ENCODE measurements at places on chromosomes 5 and 9.

- no peak for DNase-seq
These were observed 33.0 kb upstream of the UGCG start for GRCh38 chr9:111863636-111864035.

GRCh38 chr9:77866878-77867277 lies 164.7 kb downstream of the GNAQ start:
- DNase-seq: no peak

DNA sequence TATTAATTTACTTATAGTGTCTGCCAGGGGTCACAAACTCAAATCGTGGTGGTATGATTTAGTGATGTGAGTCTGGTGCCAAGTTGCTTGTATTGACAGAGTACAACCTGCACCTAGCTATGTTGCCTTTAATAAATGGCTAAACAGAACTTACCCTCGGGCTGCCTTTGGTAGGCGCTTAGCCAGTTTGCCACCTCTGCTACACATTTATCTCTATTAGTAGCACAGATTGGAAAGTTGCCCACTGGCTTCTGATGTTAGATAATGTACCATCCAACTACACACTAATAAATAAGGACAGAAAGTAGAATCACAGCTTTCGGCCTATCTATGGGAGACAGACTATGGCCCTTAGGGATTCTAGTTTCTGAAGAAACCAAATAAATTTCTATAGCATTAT lies 368.4 kb downstream of the MAN2A1 start:
- DNase-seq: peak; percentile 15

DNA sequence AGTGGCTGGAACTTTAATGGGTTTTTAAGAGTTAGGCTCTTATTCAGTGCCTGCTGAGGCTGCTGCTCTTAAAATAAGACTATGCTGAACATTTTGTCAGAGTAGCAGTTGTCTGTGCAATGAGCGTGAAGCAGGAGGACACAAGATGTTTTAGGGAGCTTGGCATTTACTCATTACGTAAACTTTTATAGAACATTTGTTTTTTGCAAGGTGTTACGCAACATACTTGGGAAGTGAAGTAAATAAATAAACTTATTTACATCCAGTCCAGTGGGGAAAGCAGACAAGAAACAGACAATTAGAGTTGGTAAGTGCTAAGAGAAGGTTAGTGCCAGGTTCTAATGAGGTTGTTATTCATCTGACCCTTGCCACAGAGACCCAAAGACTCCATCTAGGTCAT lies 226.0 kb downstream of the HINT1 start:
- DNase-seq: no peak

GRCh38 chr5:174581479-174581878 lies 142.9 kb upstream of the MSX2 start:
- no peak for DNase-seq

- DNase-seq: no peak
These were observed 757 bp downstream of the TMEM250 start for GRCh38 chr9:136117916-136118319.

- no peak for DNase-seq
These were observed 104.6 kb downstream of the MTX3 start for GRCh38 chr5:79886456-79886855.

- DNase-seq: no peak
These were observed 34.2 kb upstream of the STRBP start for GRCh38 chr9:123302348-123303214.

- DNase-seq: no peak
These were observed 31.2 kb downstream of the PIK3R1 start for GRCh38 chr5:68246802-68247201.

- no peak for DNase-seq
These were observed 14.1 kb downstream of the HSPB3 start for GRCh38 chr5:54469622-54470021.

DNA sequence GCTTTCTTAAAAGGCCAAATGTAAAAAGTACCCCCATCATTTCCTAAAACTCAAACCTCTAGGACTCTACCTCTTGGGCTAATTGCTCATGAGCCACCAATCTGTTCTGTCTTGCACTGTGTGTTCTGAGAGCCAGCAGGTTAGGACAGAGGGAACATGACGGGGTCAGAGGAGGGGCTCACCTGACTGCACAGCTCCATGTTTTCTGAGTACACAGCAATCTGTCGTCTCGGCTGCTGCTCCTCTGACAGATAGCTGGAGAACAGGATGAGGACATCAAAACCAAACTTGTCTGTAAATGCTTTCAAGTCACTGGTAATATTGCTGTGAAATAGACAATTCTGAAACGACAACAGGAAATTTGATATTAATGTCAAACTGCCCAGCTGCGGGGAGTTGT lies 50.9 kb upstream of the PCA3 start:
- DNase-seq: no peak

DNA sequence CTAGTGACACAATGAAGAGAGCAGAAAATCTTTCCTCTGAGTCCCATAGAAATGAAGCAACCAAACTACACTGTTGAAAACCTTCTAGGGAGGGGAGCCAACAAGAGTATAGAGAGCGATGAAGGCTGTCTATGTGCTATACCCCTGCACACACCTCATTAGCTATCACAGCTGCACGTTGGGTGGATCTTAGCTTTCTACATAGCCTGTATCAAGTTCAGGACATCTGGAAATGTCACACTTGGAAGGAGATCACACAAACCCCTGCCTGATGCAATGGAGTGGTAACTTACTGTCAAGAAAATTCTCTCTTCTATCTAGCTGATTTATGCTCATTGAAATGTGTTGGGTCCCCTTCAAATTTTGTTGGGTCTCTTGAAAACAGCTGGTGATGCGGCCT lies 127.0 kb upstream of the NTRK2 start:
- DNase-seq: no peak

- DNase-seq: no peak
These were observed 87.4 kb upstream of the CD180 start for GRCh38 chr5:67283988-67284487.

GRCh38 chr9:96448546-96449170 lies 1.3 kb upstream of the HABP4 start:
- DNase-seq: no peak

DNA sequence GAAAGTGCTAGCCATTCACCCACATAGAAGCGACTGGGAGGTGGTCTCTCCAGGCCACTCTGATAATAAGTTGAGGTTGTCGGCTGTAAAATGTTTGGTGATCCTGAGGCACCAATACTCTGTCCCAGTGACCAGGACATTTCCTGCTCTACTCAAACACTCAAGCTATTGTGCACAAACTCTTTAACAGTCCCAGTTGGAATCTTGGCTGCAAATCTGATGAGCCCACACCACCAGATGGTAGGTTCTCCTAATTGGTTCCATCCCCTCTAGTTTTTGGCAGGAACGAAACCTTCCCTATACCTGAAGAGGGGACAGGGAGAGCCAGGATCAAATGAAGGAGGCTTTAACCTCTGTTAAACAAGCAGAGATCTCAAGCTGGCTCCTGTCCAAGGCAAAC lies 14.3 kb downstream of the GRIA1 start:
- peak; percentile 17 for DNase-seq

- DNase-seq: peak; percentile 55
These were observed 72.8 kb downstream of the PSAT1 start for GRCh38 chr9:78369639-78370219.

GRCh38 chr5:74499256-74500050 lies 141.1 kb downstream of the ENC1 start:
- DNase-seq: peak; percentile 7

GRCh38 chr9:133889584-133890301 lies 102.4 kb downstream of the VAV2 start:
- DNase-seq: peak; percentile 83

GRCh38 chr9:42388146-42388690 lies 204.8 kb downstream of the SPATA31A6 start:
- DNase-seq: no peak

DNA sequence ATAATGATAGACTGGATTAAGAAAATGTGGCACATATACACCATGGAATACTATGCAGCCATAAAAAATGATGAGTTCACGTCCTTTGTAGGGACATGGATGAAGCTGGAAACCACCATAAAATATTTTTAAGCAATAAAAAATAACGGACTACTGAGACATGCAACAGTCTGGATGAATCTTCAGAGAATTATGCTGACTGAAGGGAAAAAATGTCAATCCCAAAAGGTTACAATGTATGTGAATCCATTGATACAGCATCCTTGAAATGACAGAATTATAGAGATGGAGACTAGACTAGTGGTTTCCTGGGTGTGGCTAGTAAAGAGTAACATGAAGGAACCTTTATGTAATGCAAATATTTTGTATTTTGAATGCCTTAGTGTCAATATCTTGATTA lies 1808.6 kb upstream of the NUDT12 start:
- DNase-seq: no peak

- DNase-seq: no peak
These were observed 433.4 kb upstream of the BRINP1 start for GRCh38 chr9:119802621-119803020.

DNA sequence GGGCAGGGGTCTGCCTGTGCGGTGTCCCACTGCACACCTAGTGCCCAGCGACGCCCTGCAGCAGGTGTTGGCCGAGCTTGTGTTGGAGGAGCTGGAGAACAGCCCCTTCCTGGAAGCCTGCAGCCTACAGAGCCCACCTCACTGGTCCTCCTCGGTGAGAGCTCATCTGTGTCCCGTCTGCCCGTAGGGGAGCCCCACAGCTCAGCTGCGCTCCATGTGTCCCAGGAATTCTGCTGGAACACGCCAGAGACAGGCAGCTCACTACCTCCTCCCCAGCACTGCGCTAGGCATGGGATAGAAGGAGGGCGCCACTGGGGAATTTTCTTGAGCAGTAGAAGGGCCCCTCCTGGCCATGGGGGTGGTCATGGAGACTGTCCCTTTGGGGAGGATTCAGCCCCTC lies 44.0 kb downstream of the DUSP1 start:
- no peak for DNase-seq

DNA sequence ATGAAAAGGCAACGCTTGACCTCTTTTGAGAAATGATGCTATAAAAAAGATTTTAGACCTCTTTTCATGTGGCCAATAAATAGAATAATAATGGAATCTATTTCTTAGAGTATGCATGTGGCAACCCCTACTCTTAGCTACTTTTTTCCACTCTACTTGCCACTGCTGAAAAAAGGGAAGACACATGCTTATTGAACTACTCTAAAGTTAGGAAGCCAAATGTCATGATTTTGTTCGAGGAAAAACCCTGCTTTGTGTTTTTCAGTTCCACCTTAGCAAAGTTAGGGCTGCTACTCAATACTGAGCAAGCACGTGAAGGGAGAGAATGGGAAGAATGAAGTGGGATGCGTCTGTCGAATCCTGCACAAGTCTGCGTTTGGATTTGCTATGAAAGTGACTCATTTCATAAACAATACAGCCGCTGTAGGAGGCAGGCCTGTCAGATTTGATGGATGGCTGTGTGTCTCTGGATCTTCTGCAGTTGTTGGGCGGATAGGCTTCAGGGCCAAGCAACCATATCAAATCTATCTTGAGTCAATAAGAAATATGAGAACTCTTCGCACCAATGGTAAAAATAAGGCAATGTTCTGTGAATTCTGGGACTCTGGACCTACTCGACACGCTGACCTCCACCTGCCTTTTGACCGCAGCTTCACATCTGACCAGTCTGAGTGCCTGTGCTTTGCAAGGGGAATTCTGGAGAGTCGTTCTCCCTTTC lies 333.6 kb downstream of the PIK3R1 start:
- DNase-seq: no peak

GRCh38 chr5:138658676-138659075 lies 83.5 kb upstream of the HSPA9 start:
- no peak for DNase-seq

DNA sequence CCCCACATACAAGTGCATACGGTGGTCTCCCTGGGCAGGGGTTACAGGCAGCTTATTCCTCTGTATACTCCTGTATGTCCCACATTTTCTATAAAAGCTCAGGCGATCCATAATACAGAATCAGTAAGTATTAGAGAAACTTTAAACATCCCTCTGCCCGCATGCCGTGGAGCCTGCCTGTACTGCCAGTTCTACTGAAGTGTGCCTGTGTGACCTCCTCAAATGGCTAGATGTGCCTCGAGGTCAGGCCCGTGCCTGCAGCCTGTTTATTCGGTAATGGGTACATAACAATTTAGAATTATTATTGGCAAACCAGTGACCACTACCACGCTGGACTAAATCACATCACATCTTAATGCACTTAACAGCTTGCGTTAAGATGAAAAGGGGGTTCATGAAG lies 190.8 kb downstream of the FANCC start:
- DNase-seq: no peak

DNA sequence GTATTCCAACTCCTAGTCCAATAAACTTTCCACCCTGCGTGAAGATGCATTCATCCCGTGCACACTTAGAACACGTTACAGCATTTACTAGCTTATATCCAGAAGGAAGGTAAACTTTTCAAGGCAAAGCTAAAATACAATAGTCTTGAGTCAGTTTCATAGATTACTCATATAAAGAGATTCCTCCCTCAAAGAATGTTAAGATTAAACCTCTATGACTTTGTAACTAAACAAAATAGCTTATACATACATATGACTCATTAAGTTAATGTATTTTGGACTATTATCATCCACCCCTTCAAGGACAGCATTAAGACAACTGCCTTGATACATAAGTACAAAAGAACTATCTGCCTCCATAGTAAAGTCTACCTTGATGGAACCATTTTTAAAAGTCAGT lies 36.1 kb downstream of the TLE1 start:
- no peak for DNase-seq

DNA sequence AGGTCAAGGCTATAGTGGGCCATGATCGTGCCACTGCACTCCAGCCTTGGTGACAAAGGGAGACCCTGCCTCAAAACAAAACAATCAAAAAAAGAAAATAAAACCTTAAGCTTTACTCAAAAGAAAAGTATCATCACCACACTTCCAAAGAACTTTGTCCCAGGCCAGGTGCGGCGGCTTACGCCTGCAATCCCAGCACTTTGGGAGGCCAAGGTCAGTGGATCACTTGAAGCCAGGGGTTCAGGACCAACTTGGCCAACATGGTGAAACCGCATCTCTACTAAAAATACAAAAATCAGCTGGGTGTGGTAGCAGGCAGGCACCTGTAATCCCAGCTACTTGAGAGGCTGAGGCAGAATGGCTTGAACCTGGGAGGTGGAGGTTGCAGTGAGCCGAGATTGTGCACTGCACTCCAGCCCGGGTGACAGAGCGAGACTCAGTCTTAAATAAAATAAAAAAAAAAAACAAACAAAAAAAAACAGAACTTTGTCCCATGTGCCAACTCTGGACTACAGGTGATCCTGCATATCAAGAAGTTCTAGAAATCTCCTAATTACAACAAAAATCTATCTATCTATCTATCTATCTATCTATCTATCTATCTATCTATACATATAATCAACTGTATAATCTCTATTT lies 19.7 kb downstream of the CLINT1 start:
- no peak for DNase-seq

GRCh38 chr5:115354246-115354645 lies 57.8 kb upstream of the CCDC112 start:
- DNase-seq: no peak

- DNase-seq: no peak
These were observed 109.6 kb upstream of the MOCS2 start for GRCh38 chr5:53219174-53219573.

- DNase-seq: no peak
These were observed 34.5 kb upstream of the NCS1 start for GRCh38 chr9:130137641-130138081.
